ENCODE measurements at places on chromosomes 11 and 22. TPM values are rescaled to one million over a fixed set of nuclear protein-coding genes. Genes with fewer than 3 reads are reported as not detected.
A peak's percentile ranks its signal among the peaks of the same experiment; 100 is the strongest.

DNA sequence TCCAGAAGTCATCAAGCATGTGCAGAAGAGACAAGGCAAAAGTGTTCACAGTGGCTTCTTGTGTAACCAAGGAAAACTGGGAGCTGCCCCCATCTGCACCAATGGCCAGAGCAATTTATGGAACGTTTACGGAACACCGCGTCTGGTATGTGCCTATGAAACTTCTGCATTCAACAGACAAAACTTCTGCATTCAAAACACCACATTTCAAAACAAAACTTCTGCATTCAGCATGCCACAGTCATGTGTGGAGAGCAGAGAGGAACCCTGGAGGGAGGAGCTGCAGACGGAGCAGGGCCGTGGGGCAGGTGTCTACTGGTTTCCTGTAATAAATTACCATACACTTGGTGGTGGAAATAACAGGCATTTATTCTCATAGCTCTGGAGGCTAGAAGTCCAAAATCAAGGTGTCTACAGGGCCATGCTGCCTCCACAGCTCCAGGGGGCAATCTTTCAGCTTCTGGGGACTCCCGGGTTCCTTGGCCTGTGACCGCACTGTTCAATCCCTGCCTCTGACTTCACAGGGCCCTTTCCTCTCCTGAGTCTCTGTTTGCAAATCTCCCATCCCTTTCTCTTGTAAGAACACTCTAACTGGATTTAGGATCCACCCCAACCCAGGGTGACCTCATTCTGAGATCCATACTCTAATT is 32.2 kb downstream of the RPL3 start:
- no peak for DNase-seq

GRCh38 chr11:68047437-68048290 is 8.8 kb downstream of the TCIRG1 start:
- DNase-seq = no peak

GRCh38 chr11:117816846-117817367 is 7.6 kb downstream of the FXYD2 start:
- no peak for DNase-seq

- no peak for DNase-seq
These were observed 2.2 kb downstream of the HTR3A start for GRCh38 chr11:113977071-113977490.

DNA sequence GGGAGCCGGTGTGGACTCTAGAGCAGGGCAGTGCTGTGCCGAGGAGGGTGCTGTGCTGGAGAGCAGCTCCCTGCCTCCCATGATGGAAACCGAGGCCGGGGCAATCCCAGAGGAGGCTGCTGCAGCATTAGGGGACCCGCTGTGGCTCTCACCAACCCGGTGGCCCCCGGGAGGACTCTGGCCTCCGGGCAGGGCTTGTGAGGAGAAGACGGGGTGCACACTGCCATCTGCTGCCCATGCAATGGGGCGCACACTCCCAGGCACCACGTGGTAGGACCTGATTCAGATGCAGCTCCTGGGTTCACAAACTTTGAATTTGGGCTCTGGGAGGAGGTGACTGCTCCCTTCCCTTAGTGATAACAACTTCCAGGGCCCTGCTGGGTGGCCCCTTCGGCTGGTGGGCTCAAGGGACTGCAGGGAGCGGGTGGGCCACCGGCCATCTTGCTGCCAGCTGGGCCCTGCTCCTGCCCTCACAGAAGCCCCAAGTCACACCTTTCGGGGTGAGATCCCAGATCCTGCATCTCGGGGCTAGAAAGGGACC is 93.8 kb upstream of the FGF3 start:
- peak; percentile 15 for DNase-seq

GRCh38 chr11:10680956-10681487 is 12.5 kb downstream of the IRAG1 start:
- no peak for DNase-seq

GRCh38 chr11:79237703-79238102 is 203.1 kb downstream of the TENM4 start:
- DNase-seq = peak; percentile 94

GRCh38 chr22:43230971-43231723 is 44.2 kb upstream of the TTLL12 start:
- peak; percentile 39 for DNase-seq

Gene DEPDC7
- 3.5 TPM for total RNA-seq

GRCh38 chr22:32832174-32832573 is 30.7 kb downstream of the TIMP3 start:
- no peak for DNase-seq

Gene CDK2AP2
- 22.1 TPM for total RNA-seq

Gene PKNOX2
- total RNA-seq = 2.0 TPM

- DNase-seq = peak; percentile 28
These were observed 2.8 kb downstream of the MYOD1 start for GRCh38 chr11:17722000-17722643.

DNA sequence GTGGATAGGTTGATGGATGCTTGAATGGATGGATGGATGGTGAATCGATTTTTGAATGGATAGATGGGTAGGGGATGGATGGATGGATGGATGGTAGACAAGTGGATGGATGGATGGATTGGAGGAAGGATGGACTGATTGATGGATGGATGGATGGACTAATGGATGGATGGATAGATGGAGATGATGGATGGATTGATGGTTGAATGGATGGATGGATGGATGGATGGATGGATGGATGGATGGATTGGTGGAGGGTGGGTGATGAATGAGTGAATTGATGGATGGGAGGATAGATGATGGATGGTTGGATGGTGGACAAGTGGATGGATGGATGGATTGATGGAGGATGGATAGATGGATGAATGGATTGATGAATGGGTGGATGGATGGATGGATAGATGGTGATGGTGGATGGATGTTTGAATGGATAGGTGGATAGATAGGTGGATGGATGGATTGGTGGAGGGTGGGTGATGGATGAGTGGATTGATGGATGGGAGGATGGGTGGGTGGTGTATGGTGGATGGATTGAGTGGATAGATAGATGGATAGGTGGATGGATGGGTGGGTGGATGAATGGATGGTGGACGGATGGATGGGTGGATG is 1140.9 kb downstream of the BRD1 start:
- DNase-seq = no peak

Gene ARHGEF17
- total RNA-seq = 30.3 TPM

Gene BTG4
- not detected for total RNA-seq

DNA sequence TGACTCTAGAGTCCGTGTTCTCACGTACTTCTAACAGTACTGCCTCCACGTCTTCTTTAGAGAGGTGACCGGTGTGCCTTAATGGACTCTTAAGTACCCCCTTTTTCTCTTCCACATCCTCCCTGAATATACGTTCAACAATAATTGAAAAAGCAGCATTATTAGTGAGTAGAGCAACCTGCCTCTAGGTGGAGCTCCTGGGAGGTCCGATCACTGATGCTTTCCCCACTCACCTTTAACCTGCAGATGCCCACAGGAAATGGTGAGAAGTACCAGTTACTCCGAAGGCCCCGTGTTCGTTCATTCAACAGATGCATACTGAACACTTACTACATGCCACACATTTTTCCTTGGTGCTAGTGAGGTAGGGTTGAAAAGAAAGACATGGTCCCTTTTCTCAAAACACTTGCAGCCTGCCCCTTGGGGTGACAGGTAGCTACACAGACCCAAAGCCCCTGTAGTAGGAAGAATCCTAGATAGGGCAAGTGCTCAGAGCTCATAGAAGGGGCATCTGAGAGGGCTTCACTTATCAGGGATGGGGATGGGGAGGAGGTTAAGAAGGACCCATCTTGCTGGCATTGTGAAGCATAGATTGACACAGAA is 72.7 kb downstream of the FEZ1 start:
- DNase-seq = no peak

Gene TANGO2
- 41.7 TPM for total RNA-seq

DNA sequence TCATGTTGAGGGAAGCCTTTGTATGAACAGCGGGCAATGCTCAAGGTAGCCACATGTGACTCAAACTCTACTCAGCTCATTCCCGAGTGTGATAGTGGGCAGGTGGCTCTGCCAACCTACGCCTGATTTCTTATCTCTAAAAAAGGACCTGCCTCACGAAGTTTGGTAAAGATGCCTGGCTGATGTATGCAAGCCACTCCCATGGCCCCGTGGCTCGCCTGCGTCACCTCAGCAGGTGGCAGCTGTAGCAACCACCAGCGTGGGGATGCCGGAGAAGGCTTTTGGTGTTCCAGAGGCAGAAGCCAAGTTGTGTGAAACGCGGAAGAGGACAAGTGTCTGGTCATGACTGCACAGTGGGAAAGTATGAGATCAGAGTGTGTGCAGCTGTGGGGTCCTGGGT is 5.4 kb downstream of the FADS2 start:
- DNase-seq = no peak

- DNase-seq = peak; percentile 97
These were observed 3.6 kb downstream of the SHISAL1 start for GRCh38 chr22:44309137-44309536.

GRCh38 chr11:88535916-88536547 is 198.5 kb upstream of the CTSC start:
- peak; percentile 92 for DNase-seq

- DNase-seq = no peak
These were observed 5.1 kb downstream of the MOB2 start for GRCh38 chr11:1481483-1481825.

DNA sequence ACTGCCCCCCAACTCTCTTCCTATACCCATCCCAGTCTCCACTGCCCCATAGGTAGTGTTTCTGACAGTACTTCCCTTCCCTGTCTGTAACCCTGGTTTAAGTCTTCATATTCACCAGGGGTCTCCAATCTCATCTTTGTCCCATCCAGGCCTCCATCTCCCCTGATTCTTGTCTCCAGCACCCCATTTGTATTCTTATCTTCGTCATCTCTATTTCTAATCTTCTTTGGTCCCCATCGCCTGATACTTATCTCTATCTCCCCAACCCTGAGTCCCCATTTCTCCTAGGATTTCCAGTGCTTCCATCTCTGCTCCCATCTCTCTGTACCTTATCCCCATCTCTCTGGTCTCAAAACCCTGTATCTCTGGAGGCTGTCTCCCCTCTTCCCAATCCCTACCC is 1.8 kb downstream of the PHOX2A start:
- no peak for DNase-seq

GRCh38 chr11:79419120-79419519 is 21.7 kb downstream of the TENM4 start:
- peak; percentile 52 for DNase-seq

DNA sequence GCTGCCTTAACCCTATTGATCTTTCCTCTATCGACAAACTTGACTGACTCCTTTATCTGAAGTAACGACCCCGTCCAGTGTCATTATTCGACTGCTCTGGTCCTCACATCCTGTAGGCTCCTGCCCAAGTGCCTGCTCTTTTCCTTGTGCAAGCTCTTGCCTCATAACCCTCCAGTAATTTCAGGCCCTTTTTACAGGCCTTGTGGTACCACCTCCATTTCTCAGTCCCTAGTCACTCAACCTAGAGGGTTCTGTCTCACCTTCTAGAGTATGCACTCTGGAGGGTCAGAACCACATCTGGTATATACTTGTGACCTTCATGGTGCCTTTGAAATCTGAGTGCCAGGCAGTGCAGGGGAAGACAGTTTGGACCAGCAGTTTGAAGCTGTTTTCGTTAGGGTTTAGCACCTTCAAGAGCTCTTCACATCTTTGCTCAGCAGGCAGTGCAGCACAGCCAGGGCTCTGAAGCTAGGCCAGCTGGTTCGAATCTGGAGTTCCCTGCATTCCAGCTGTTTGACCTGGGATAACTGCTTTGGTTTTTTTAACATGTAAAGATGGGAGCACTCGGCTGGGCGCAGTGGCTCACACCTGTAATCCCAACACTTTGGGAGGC is 11.2 kb downstream of the SNRPD3 start:
- no peak for DNase-seq

DNA sequence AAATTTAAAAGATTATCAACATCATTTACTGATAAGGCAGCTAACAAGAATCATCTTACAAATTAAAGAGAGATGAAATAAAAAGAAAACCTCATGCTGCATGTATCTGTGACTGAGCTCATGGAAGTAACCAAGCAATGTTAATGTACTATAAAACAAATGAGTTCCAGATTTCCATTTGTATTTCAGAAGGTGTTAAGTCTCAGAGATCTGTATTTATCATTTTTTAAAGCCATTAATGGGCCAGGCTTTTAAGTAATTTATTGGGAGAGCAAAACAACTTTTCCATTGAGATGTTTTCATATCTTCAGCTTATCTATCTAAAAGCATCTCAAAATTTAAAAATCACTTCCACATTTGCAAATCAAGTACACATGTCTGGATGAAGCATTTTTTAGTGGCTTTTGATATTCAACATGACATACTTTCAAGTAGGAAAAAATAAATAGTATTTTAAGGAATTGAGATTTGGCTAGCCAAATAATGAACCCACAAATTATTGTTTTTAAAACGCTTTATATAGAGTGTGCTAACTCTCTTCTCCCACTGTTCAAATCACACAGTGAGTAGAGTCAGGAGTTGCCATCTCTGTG is 17.9 kb upstream of the BBOX1 start:
- DNase-seq = no peak

DNA sequence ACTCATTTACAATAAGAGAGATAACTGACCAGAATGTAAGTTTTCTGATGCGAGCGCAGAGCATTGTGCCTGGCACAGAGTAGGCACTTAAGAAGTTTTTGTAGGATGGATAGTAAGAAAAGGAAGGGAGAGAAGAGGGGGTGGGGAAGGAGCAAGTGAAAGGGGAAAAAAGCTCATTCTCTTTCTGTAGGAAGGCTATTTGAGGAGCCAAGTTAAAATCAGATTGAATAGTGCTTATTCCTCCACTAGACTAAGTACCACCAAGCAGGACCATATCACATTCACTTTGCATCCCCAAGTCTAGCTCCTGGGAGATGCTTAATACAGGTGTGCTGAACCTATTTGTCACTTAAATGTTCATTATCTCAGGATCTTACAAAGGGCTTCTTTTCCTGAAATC is 14.1 kb upstream of the CRKL start:
- DNase-seq = no peak

Gene MICAL3
- 20.5 TPM for total RNA-seq

Gene GPR83
- total RNA-seq = not detected

DNA sequence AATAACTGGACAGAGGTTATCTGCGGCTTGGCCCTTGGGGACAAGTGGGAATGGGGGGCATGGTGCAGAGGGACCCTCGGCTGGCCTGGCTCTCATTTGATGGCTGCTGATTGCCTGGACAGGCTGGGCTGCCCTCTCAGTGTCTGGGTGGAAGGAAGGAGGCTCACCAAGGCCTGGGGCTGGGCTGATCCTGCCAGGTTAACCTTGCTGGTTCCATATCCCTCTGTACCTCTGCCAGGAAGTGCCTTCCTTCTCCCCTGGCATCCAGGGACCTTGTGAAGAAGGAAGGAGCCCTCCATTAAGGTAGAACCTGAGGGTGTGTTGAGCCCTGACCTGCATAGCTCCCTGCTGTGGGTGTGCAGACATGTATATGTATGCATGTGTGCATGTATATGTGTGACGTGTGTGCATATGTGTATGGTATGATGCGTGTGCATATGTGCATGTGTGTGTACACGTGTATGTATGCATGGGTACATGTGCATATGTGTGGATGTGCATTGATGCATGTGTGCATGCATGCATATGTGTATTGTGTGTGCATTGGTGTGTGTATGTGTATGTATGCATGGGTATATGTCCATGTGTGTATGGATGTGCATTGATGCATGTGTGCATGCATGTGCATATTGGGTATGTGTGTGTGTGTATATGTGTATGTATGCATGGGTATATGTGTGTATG is 433.9 kb downstream of the TBC1D22A start:
- DNase-seq = no peak

Gene MRPL11
- total RNA-seq = 40.0 TPM

Gene PCSK7
- total RNA-seq = 42.6 TPM

All from fibroblast of the aortic adventitia (primary cell).